ENCODE measurements at places on chromosomes 5 and 9. TPM values are rescaled to one million over a fixed set of nuclear protein-coding genes. Genes with fewer than 3 reads are reported as not detected.

Gene CCDC112
- 5.7 TPM for polyA plus RNA-seq

Gene ANKRD55
- polyA plus RNA-seq = 0.08 TPM

Gene PKN3
- 8.0 TPM for polyA plus RNA-seq

Gene NCS1
- polyA plus RNA-seq = 3.2 TPM

Gene PRRX2
- polyA plus RNA-seq = 3.3 TPM

Gene VAV2
- polyA plus RNA-seq = 7.3 TPM

Gene VCAN
- polyA plus RNA-seq = 1.5 TPM

Gene PTBP3
- 15.3 TPM for polyA plus RNA-seq
